ENCODE measurements at places on chromosomes 2 and 18. TPM values are rescaled to one million over a fixed set of nuclear protein-coding genes. Genes with fewer than 3 reads are reported as not detected.

DNA sequence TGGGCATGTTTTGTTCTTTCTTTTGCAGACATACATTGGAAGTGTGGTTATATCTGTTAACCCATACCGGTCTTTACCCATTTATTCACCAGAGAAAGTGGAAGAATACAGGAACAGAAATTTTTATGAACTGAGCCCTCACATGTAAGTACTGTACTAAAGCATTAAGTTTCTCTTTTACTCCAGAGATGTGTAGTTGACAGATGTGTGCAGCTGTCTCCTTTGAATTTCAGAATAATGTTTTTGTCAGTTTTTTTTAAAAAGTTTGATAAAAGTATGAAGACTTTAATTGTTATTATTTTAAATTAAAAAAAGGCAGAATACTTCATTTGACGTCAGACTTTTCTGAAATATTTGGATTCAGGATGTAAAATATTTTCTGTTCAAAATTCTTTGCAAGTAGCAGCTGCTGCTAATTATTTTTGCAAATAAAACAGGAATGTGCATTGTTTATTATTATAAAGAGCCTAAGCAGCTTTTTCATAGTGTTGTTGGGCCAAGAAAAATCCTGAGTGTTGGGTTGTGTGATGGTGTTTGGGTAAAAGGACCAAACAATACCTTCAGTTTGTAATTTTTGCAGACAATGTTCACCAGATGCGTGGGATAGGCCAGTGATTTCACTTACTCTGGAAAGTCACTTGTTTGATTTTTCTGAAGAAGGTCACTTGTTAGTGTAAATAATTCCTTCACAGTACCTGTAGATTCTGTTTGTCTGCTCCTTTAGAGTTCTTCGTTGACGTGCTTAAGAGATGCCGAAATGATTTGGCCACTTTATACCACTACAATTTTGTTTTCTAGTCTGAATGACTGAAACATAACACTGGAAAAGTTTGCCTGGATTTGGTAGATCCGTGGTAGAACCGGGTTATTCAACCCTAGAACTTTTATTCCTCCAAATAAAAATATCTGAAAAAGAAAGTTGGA lies 51.1 kb downstream of the MYO1B start:
- 0 out of 2 replicates have a peak, but pooled peaks cover 6% of the 10 kb centered on the region for H3K4me1 ChIP-seq
- no peak overlapping the region for H3K4me3 ChIP-seq
- H3K36me3 ChIP-seq, result no peaks in the 10 kb centered on the region
- H3K27ac ChIP-seq, result no peak overlapping the region
- H3K27me3 ChIP-seq, result no peaks in the 10 kb centered on the region

GRCh38 chr2:213150315-213151097 lies 906 bp downstream of the IKZF2 start:
- peaks cover 9% of the 10 kb centered on the region for H3K27me3 ChIP-seq
- H3K36me3 ChIP-seq, result no peaks in the 10 kb centered on the region
- DNase-seq, result peak; percentile 79
- H3K27ac ChIP-seq, result peak overlapping the region; percentile 84
- peaks cover 23% of the 10 kb centered on the region for H3K4me1 ChIP-seq

DNA sequence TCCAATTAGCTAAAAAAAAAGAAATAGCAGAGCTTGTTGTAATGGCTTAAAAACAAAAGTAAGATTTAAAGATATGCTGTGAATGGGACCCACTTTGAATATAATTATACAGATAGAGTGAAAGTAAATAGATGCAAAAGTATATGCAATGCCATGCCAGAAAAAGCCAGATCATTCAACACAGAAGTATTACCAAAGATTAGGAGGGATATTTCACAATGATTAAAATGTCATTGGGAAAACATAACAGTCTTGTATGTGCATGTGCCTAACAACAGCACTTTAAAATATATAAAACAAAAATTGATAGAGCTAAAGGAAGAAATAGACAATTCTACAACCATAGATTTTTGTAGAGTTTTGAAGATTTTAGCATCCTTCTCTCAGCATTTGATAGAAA lies 19.9 kb upstream of the SIGLEC15 start:
- H3K36me3 ChIP-seq, result no peaks in the 10 kb centered on the region
- DNase-seq, result no peak
- no peak overlapping the region for H3K27ac ChIP-seq

GRCh38 chr2:137523931-137524330 lies 440.3 kb upstream of the HNMT start:
- no peaks in the 10 kb centered on the region for H3K27me3 ChIP-seq
- no peak overlapping the region for H3K4me3 ChIP-seq
- peaks cover 7% of the 10 kb centered on the region for H3K4me1 ChIP-seq

DNA sequence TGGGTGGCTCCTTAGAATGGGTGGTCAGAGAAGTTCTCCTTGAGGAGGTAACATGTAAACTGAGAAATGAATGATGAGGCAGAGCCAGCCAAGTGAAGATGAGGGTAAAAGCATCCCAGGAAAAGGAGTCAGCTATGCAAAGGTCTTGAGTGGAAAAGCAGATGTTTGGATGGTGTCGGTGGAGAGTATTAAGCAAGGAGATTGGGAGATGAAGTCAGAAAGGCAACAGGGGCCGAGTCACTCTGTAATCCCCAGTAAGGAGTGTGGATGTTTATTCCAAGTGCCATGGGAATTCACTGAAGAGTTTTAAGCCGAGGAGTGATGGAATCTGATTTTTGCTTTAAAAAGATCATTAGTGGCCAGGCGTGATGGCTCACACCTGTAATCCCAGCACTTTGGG lies 3.4 kb upstream of the STAMBP start:
- no peaks in the 10 kb centered on the region for H3K27me3 ChIP-seq
- H3K36me3 ChIP-seq, result no peaks in the 10 kb centered on the region
- H3K4me3 ChIP-seq, result no peak overlapping the region
- no peak overlapping the region for H3K27ac ChIP-seq
- DNase-seq, result no peak

GRCh38 chr2:214395040-214395439 lies 15.8 kb upstream of the VWC2L start:
- no peak overlapping the region for H3K4me3 ChIP-seq
- H3K27me3 ChIP-seq, result no peaks in the 10 kb centered on the region
- H3K4me1 ChIP-seq, result no peaks in the 10 kb centered on the region
- DNase-seq, result no peak
- no peak overlapping the region for H3K27ac ChIP-seq
- no peaks in the 10 kb centered on the region for H3K36me3 ChIP-seq

GRCh38 chr18:59633317-59633716 lies 63.9 kb downstream of the CCBE1 start:
- no peaks in the 10 kb centered on the region for H3K36me3 ChIP-seq
- no peak overlapping the region for H3K27ac ChIP-seq
- H3K4me1 ChIP-seq, result peaks cover 12% of the 10 kb centered on the region
- no peak overlapping the region for H3K4me3 ChIP-seq
- H3K27me3 ChIP-seq, result no peaks in the 10 kb centered on the region

- H3K27ac ChIP-seq, result no peak overlapping the region
- H3K4me1 ChIP-seq, result no peaks in the 10 kb centered on the region
- DNase-seq, result no peak
- no peak overlapping the region for H3K4me3 ChIP-seq
- H3K27me3 ChIP-seq, result no peaks in the 10 kb centered on the region
These were observed 240.7 kb downstream of the WDR7 start for GRCh38 chr18:56891870-56892269.

DNA sequence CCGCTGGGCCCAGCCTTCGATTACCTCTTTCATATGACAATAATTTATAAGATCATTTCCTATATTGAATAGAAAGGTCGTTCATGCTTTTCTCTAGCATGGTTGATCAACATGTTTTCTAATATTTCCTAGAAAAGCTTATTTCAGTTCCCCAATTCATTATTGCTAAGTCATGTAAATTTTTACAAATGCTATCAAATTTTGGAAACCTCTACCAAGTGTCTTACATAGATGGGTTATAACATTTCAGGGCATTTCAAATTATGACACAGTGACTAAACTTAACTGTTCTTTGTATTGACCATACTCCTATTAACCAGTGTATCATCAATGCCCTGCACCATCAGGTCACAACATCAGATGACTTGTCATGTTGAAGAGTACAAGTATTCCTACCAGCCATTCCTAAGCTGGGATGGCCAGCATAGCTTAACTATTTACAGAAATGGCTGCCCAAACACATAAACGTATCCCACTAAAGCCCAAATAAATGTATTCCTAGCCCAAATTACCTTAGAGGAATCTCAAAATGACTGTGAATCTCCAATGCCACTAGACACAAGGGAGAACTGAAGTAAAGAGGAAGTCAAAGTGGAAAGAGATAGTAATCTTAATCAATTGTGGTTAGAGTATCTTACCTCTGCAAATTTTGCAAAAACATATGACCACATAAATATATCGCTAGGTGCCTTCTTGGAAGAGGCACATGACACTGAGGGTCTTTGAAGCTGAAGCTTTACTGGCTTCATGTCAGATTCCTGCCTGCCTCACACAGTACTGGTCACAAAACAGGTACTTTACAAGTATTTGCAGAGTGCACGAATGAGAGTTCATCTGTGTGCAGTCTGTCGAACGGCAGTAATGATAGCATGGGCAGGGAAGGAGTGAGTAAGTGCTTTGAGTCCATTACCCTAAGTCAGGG lies 87.3 kb upstream of the TLK1 start:
- H3K4me1 ChIP-seq, result no peaks in the 10 kb centered on the region
- peaks cover 8% of the 10 kb centered on the region for H3K36me3 ChIP-seq
- no peaks in the 10 kb centered on the region for H3K27me3 ChIP-seq
- DNase-seq, result no peak

DNA sequence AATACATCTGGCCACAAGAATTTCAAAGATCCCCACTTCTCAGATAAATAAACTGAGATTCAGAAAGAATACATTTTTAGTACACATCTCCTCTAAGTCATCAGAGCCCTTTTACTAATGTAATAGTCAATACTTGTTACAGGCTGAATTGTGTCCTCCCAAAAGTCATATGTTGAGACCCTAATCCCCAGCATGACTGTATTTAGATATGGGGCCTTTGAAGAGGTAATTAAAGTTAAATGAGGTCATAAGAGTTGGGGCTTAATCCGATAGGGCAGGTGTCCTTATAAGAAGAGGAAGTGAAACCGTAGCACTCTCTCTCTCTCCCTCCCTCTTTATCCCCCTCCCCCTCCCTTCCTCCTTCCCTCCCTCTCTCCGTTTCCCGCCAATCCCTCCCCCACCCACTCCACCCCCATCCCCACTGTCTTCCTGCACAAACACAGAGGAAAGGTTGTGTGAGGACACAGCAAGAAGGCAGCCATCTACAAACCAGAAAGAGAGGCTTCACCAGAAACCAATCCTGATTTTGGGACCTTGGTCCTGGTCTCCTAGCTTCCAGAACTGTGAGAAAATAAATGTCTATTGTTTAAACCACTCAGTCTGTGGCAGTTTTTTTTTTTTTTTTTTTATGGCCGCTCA lies 66.6 kb upstream of the ZNF397 start:
- no peak overlapping the region for H3K27ac ChIP-seq
- no peak overlapping the region for H3K4me3 ChIP-seq

DNA sequence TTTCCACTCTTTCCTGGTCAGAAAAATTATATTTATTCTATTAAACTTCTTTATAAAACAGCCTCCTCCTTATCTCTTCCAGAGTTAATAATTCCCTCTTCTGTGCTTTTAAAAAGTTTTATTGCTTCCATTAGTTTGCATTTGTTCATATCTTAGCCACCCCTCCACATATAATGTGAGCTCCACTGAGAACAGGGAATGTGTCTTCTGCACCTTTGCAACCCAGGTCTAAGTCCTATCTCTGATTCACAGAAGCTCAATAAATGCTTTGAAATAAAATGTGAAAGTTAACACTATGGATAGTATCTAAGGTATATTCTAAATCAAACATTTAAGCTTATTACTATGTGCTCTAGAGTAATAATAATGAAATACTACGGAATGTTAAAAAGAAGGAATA lies 9.3 kb upstream of the LRATD1 start:
- no peak overlapping the region for H3K4me3 ChIP-seq
- no peaks in the 10 kb centered on the region for H3K36me3 ChIP-seq
- DNase-seq, result no peak
- H3K4me1 ChIP-seq, result no peaks in the 10 kb centered on the region

DNA sequence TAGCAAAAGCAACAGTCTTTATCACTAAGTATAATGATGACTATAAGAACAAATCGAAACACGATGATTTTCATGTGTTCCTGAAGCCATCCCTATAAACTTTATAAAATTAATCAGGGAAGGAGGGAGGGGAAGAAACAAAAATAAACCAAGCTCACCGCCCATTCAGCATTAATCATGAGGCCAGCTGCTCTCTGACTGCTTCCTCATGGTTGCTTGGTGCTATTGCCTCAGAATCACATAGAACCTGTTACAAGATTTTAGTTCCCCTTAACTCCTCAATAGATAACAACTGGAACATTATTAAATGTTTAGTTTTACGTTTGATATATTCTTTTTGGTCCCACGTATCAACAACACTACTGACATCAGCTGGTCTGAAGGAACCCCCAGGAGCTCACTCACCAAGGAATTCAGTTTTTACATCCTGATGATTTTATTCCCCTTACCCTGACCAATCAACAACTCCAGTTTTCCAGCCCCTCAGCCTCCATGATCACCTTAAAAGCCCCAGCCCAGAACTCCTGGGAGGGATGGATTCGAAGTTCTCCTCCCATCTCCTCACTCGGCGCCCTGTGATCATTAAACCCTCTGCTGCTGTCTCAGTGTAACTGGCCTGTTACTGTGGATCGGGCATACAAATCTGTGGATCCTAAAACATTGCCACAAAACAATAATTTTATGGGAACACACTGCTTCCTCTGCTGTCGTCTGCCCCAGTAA lies 10.6 kb upstream of the HNRNPLL start:
- H3K27ac ChIP-seq, result no peak overlapping the region
- no peak overlapping the region for H3K4me3 ChIP-seq
- no peaks in the 10 kb centered on the region for H3K27me3 ChIP-seq

- no peak overlapping the region for H3K27ac ChIP-seq
- H3K4me1 ChIP-seq, result peaks cover 13% of the 10 kb centered on the region
- no peaks in the 10 kb centered on the region for H3K27me3 ChIP-seq
- no peak for DNase-seq
- no peak overlapping the region for H3K4me3 ChIP-seq
These were observed 275.0 kb upstream of the NXPH2 start for GRCh38 chr2:139055202-139055601.

CRIM1 gene
- total RNA-seq, result 30.9 TPM

ZNF236 gene
- total RNA-seq, result 10.1 TPM

SCTR gene
- total RNA-seq, result not detected

Measured in GM23338 (cell line).